C1 segment of cervical spinal cord (tissue), 14 donors: ENCODE measurements at places on chromosomes 16 and 17.

DNA sequence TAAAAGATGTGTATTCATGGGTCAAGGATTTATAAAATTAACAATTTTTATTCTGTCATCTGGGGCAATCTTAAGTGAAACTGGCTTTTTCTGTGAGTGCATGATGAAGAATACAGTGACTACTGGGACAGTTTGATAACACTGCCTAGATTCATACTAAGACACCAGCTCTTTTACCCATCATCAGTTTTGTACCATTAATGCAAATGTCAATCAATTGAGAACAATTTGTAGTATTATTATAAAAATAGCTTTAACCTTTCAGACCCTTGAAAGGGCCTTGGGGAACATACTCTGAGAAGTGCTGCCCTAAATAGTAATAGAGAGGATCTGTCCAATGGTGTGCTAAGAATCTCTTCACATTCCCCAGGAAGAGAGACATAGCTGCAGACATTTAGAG is 45.4 kb upstream of the PSMD11 start:
- no peak for DNase-seq

GRCh38 chr16:80606221-80606766 is 65.5 kb downstream of the DYNLRB2 start:
- no peak for DNase-seq

GRCh38 chr17:19024101-19025078 is 19.8 kb upstream of the FAM83G start:
- DNase-seq: no peak

GRCh38 chr17:73657473-73658116 is 13.3 kb upstream of the SDK2 start:
- DNase-seq: no peak

DNA sequence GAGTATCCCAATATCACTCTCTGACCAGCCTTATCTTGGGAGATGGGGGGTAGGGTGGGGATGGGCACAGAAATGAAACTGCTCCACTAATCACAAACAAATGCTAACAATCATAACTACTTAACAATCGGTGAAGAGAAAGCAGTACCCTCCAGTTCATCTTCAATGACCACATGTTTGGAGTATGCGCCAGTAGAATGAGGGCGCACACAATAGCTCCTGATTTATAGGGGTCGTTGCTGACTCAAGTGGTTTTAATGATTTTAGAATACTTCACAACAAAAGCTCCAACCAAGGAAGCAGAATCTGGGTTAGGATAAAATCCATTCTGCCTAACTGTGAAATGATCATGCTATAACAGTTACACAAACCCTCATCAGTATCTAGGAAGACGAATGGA is 184.4 kb downstream of the AATF start:
- DNase-seq: no peak

- DNase-seq: no peak
Measured at GRCh38 chr17:75109046-75109406, 743 bp upstream of the ARMC7 start.

- DNase-seq: no peak
Measured at GRCh38 chr16:9869776-9870175, 312.5 kb downstream of the GRIN2A start.

- DNase-seq: no peak
Measured at GRCh38 chr16:87924041-87924810, 12.1 kb downstream of the CA5A start.

- no peak for DNase-seq
Measured at GRCh38 chr16:14579266-14579665, 50.8 kb downstream of the PARN start.

GRCh38 chr16:10485159-10485558 is 95.2 kb downstream of the EMP2 start:
- DNase-seq: no peak
